ENCODE measurements at places on chromosomes 5 and 9.

GRCh38 chr5:7541898-7542297 is 146.0 kb downstream of the ADCY2 start:
- peak; percentile 19 for DNase-seq

DNA sequence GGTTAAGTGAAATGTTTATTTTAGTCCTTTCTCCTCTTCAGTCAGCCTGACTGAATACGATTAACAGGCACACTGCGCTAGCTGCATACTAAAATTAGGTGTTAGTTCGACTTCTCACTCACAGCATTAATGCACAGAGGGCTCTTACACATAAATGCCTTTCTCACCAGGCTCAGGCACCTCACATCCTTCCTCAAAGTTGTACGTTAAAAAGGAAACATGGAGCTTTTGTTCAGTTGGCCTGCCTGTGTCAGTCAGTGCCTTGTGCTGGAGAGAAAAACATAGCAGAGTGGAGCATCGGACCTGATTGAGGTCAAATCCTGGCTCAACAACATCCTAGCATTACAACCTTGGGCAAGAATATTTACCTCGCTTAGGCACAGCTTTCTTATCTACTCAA is 236.0 kb upstream of the ZNF462 start:
- DNase-seq, result no peak

GRCh38 chr5:135120951-135121350 is 86.9 kb upstream of the PITX1 start:
- DNase-seq, result no peak

GRCh38 chr9:129713402-129713679 is 39.5 kb downstream of the PTGES start:
- DNase-seq, result no peak

GRCh38 chr5:131252824-131253171 is 11.1 kb upstream of the CDC42SE2 start:
- no peak for DNase-seq

DNA sequence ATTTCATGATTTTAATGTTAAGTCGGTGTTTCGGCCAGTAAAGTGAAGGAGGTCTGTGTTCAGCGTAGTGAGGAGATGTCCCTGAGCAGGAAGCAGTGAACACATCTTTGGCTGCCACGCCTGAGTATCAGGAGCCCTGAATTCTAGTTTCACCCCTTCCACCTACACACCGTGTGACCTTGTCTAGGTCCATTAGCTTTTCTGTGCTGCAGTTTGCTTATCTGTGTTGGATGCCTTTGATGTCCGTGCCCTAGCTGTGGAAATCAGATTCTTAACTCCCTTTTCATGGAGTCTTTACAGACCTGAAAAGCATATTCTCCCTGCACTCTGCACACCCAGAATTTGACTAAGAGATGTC is 601 bp downstream of the FBXO38 start:
- DNase-seq, result peak; percentile 39

- no peak for DNase-seq
These were observed 27.0 kb upstream of the TMOD1 start for GRCh38 chr9:97474372-97474925.

- DNase-seq, result no peak
These were observed 858 bp upstream of the SOWAHA start for GRCh38 chr5:132812123-132812765.

- DNase-seq, result peak; percentile 49
These were observed 19.2 kb upstream of the SHB start for GRCh38 chr9:38088006-38088925.

GRCh38 chr5:127699416-127699815 is 3.8 kb upstream of the CCDC192 start:
- no peak for DNase-seq

DNA sequence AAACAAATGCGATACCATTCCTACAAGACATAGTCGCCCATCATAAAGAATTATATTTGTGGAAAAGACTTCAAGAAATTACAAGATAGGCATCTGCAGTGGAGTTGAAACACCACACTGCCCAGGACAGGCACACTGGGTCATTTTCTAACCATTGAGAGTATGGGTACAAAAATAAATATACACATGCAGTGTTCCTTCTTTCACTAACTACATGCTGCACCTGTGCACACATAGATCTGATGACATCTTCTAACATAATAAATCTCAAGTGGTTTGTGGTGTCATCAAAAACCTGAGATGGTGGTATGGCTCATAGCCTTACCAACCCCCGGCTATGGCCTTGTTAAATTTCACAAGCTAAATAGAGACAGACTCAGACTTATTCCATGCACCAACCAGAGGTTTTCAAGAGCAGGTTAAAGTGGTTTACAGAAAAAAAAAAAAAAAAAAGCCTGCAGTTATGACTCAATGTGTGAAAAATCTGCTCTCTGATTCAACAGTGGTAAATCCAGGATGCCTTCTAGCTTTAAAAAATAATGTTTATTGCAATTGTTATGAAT is 12.4 kb upstream of the NFIB start:
- DNase-seq, result peak; percentile 70

DNA sequence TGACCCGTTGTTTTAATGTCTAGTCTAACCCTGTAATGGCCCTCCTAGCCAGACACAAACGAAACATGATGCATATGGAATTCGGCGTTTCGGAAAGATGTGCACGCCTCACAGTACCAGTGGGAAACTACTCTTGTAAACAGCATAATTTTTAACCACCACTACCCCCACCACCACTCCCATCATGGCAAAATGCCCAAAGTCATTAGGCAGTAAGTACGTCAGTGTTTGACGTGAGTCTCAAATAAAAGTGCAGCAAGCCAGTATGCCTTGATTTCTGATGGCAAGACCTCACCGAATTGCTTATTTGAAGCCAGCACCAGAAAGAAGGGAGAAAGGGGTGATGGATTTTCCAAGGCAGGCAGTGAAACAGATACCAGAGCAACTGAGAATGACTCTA is 71.4 kb downstream of the ADRB2 start:
- DNase-seq, result no peak

DNA sequence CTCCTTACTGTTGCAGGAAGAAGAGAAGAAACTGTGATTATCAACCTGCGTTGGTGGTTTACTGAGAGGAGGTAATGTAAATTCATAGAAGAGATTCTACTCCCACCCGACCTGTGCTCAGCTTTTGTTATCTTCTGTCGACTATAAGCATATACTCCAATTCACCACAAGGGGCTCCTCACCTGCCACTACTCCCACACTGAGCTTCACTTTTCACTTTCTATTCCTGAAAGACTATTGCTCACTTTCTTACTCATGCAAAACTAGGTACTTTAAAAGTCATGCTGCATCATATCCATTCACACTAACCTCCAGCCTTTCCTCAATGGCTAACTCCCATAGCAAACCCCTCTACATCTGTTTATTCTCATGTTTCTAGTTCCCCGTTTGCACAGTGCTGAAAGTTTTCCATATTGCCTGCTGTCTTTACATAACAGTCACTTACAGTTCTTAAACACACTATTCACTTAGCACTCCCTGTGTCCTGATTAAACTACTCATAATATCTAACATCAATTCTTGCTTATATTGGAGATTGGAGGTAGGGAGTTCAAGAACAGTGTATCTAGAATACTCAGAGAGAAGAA is 1062.6 kb downstream of the NR2F1-AS1 start:
- DNase-seq, result peak; percentile 77

- peak; percentile 68 for DNase-seq
These were observed 7.9 kb upstream of the PSD2 start for GRCh38 chr5:139787568-139788293.

- DNase-seq, result no peak
These were observed 55.9 kb upstream of the IL12B start for GRCh38 chr5:159386028-159386711.

DNA sequence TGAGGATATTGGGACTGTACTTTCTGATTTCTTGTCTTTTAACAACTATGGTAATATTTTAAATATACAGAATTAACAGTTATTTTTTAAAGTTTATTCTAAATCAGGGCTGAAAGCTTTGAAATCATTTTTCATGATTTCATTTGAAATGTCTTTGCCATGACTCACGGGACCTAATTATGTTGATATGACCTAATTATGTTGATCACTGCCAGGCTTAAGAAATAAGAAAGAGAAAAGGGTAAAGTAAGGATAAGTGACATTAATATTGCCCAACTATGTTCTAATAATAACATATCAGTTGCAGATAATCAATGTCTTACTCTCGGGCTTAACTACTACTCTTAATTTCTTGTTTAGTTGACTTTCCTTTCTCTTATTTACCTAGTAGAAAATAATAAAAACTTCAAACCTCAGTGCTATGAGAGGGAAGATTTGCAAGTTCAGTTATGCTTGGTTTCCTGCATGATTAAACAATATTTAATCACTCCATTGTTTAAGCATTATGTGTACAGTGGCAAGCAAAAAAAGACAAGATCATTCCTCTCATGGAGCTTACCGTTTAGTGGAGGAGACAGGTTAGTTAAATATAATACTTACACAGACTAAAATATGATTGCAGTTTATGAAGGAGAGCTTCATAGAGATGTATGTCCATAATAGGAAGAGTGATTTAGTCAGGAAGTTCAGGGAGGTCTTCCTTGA is 67.0 kb upstream of the EIF4EBP3 start:
- DNase-seq, result no peak
